ENCODE measurements at places on chromosomes 16 and 17. TPM values are rescaled to one million over a fixed set of nuclear protein-coding genes. Genes with fewer than 3 reads are reported as not detected.

The MMP25 gene
- 1.4 TPM for total RNA-seq

The ZNF750 gene
- not detected for total RNA-seq

The HOXB5 gene
- total RNA-seq = not detected

The IL17C gene
- 0.86 TPM for total RNA-seq

GRCh38 chr17:44221084-44221861 lies 1.8 kb upstream of the UBTF start:
- peak; percentile 48 for DNase-seq

DNA sequence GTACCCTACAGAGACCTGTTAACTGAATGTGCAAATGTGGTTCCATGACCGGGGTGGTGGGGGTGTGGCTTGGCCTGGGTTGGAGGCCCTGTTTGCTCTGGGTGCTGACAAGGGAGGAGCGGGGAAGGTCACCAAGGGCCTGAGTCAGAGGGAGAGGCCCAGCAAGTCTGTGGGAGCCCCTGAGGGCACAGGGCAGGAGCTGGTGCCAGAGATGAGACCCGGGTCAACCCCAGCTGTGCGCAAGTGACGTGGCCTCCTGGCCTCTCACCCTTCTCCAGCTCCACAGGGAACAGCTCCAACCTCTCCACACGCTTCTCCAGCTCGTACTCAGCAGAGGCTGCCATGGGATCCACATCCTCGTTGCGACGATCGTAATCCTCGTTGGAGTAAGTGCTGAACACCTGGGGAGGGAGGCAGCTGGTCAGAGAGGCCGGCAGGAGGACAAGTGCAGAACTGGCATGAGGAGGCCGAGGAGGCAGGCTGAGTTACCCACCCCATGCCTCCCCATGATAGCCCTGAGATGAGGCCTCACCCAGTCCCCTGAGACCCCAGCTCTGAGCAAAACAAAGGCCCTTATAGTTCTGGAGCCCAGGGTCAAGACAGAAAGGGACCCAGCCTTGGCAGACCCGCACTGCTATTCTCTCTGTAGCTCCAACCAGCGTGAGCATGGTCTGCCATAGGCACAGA lies 5.5 kb downstream of the PPP1R9B start:
- DNase-seq = no peak

DNA sequence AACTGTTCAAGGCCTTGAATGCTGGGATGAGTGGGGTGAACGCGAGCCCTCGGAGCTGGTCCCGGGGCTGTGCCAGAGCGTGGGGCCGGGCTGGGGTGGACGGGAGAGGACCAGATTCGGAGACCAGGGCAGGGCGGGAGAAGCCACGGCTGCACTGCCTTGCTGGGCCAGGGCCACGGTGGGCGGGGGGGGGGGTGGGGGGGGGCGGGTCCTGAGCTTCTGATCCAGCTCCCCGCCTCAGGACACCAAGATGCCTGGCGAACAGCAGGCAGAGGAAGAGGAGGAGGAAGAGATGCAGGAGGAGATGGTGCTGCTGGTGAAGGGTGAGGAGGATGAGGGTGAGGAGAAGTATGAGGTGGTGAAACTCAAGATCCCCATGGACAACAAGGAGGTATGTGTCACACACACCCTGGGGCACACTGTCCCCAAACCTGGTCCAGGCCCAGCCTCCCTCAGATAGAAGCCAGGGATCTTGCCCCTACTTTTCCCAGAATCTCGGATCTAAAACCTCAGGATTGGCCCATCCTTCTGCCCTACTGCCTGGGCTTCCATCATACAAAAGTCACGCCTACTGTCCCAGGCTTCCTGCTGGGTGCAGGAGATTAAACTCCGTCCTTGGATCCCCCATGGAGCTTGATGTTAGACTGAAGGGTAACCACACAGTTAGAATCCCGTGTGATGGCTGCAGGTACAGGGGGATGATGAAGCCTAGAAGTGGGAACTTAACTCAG lies 563 bp downstream of the ZNF771 start:
- DNase-seq = no peak

DNA sequence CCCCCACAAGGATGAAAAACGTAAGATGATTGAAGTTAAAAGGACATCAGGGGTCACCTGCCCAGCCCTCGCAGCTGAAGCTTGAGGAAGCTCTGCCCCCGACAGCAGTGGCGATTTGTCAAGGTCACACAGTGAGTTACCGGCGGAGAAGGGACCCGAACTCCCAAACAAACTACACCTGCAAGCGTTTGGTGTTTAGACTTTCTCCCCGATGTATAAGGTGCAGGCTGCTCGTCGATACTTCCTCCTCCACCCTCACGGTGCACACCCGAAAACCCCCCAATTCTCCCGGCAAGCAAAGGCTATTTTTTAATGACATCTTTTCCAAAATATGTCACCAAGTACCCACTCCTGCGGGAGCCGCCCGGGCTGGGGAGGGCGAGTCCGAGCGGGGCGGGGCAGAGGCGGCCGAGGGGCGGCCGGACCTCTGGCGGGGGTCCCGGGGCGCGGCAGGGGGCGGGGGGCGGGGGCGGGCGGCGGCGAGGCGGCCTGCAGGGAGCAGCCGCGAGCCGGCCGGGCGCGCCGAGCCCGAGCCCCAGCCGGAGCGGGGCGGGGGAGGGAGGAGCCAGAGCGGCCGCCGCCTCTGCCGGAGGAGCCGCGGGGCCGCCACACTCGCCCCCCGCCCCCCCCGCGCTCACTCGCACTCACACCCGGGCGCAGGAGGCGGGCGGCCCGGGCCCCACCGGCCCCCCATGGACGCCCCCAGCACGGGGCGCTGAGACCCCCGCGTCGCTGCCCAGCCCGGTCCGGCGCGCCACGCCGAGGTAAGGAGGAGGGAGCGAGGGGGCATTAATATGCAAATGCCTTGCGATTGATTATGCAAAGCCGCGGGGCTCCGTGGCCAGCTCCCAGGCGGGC lies at the start of gene THRA:
THRA (plus strand) TSS at position 637 of the 858 bp plus-strand sequence. CDS start 11,524 bp downstream, outside the sequence.
- DNase-seq = peak; percentile 62

- DNase-seq = no peak
Measured at GRCh38 chr17:76204277-76204676, 36.0 kb downstream of the RNF157 start.

DNA sequence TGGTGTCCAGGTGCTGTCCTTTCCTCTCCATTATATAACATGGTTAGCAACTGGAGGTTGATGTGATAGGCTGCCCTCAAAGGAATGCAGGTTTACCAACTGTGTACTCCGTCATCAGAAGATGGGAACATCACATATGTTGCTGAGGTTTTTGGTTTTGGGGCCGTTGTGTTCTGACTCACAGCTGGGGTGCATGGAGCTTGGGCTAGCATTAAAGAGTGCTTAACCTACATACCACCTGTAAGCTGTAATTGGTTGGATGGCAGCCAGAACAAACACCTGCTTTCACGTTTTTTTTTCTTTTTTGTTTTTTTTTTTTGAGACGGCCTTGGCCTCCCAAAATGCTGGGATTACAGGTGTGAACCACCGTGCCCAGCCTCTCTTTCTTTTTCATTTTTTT lies 20.9 kb downstream of the TMEM11 start:
- no peak for DNase-seq

DNA sequence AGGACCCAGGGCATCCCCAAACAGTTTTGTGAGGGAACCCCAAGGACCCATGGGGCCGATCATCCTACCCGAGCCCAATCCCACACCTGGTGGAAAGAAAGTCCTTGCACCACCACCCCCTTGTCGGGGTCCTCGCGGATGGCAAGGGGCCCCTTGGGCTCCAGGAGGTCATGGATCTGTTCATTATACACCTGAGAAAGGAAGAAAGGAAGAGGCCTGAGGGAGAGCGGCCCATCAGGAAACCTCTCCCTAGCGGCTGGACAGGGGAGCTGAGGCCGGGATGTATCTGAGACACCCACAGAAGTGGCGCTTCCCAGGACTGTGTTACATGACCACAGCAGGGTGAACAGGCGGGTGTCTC lies 12.8 kb downstream of the KIF18B start:
- no peak for DNase-seq

GRCh38 chr16:12651765-12652512 lies 151.7 kb downstream of the CPPED1 start:
- DNase-seq = no peak

DNA sequence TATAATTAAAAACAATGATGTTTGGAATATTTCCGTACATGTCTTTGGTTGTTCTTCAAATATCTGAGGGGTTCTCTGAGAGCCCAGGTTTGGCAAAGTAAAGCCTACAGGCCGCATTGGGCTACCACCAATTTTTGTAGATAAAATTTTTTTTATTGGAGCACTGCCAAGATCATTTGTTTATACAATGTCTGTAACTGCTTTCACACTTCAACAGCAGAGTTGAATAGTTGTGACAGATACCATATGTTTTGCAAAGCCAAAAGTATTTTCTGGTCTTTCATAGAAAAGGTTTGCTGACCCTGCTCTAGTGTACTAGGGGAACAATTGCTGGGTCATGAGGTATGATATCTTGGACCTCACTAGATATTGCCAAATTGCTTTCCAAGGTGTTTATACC lies 10.5 kb downstream of the PPM1D start:
- DNase-seq = no peak

DNA sequence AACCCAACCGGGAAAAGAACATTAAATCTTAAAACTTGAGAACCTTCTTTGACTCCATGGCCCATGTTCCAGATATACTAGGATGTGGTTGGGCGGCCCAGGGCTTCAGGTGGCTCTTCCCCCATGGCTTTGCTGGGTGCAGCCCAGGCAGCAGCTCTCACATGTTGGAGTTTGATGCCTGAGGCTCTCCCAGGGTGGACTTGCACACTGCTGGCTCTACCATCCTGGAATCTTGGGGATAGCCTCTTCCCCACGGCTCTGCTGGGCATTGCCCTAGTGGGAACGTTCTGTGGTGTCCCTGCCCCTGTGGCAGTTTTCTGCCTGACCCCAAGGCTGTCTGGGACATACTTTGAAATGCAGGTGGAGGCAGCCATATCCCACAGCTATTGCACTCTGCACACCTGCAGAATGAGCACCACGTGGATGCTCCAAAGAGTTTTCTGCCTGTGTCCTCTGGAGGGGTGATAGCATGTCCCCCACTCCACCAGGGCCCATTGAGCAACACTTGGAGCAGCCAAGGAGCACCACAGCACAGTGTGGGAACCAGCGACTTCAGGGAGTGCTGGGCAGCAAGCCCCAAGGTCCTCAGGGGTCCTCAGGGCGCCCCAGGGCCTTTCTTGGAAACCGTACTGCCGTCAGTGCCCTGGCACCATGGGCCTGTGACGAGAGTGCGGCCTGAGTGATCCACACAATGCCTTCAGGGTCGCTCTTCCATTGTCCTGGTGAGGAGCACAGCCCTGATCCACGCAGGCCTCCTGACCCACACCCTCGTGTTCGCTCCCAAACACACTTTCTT lies 70.8 kb downstream of the GOSR1 start:
- no peak for DNase-seq

DNA sequence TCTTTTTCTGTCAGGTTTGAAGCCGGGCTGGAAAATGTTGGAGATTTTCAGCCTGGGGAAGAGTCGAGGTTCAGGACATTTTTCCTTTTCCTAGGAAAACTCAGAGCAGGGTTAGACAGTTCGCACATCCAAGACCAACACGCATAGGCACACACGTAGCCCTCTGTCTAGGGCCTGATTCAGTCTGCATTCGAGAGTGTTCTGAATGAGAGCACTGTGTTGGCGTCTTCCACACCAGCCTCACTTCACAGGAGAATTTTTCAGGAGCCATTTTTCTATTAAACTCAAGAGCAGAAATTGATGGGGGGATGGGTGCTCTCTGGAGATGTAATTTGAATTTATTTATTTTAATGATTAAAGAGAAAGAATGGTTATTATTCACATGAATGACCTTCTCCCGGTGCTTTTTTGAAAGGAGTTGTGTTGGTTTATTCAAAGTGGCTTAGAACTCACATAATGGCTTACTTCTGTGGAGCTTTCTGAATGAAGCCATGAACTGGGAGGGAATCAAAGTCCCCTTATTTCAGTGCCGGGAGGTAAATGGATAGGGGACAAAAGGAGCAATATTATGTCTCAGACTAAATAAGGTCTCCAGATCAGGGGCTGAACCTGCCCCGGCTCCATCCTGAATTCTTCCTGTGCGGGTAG lies 194.3 kb downstream of the CCDC182 start:
- no peak for DNase-seq

DNA sequence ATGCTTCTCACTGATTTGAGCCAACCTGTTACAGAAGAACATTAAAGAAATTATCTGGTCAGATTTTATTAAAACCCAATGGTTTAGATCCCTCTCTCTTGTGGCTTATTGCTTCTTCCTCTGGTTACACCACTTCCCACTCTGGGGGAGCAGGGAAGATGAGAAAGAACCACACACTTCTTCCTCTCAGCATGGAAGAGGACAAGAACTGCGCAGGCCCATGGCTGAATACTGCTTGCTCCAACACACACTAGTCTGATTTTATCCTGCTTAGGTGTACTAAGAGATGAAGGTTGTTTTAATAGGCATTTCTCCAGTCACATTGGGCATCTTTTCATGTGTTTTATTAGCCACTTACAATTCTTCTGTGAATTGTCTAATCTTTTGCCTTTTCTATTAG lies 27.6 kb downstream of the MAP3K3 start:
- DNase-seq = no peak

- no peak for DNase-seq
Measured at GRCh38 chr17:79214940-79215604, 140.4 kb downstream of the ENGASE start.

GRCh38 chr17:30422171-30422570 lies 43.4 kb downstream of the CPD start:
- no peak for DNase-seq

DNA sequence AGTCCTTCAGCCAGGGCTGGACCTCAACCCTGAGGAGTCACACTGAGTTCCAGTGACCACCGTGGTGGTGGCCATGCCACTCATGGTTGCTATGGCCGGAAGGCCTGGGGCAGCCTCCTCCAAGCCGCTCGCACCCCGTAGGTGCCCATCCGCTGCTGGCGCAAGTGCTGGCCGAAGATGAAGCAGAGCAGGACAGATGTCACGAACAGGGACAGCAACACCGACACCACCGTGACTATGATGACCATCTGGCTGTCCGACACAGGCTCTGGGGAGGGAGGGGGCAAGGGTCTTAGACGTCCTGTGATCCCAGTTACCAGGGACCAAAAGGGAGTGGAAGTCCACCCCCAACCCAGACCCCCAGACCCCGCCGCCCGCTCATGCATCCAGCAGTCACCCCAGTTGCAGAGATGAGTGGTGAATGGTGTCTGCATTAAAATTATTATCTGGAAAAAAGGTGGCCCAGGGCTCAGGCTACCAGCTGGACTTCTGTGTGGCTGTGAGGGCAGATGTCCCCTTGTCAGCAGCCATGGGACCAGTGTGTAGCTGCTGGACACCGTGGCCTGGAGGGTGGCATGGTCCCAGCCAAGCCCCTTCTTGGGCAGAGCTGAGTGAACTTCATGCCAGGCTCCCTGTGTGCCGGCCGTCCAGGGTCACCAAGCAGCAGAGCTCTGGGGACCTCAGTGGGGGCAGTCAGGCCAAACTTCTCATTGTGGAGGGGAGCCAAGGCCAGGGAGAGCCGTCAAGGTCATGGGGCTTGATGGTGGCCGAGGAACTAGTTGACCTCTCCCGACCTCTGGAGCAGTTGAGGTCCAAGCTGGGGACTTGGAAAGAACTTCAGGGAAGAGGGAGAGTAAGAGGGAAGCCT lies 4.7 kb downstream of the PRR29 start:
- DNase-seq = no peak

Measured in T-helper 17 cell (primary cell).